Stimulated activated CD8-positive, alpha-beta memory T cell treated with anti-CD3 and anti-CD28 coated beads, Interleukin-4, amount 100 ng/mL, for 4 hours (primary cell): ENCODE measurements at places on chromosomes 11 and 22.

- no peak for DNase-seq
Observed at GRCh38 chr11:26247340-26247739, 84.6 kb upstream of the ANO3 start.

GRCh38 chr11:100574894-100575769, 112.0 kb upstream of the ARHGAP42 start:
- DNase-seq, result no peak

GRCh38 chr11:93689240-93689639, 27.8 kb downstream of the CEP295 start:
- DNase-seq, result no peak

DNA sequence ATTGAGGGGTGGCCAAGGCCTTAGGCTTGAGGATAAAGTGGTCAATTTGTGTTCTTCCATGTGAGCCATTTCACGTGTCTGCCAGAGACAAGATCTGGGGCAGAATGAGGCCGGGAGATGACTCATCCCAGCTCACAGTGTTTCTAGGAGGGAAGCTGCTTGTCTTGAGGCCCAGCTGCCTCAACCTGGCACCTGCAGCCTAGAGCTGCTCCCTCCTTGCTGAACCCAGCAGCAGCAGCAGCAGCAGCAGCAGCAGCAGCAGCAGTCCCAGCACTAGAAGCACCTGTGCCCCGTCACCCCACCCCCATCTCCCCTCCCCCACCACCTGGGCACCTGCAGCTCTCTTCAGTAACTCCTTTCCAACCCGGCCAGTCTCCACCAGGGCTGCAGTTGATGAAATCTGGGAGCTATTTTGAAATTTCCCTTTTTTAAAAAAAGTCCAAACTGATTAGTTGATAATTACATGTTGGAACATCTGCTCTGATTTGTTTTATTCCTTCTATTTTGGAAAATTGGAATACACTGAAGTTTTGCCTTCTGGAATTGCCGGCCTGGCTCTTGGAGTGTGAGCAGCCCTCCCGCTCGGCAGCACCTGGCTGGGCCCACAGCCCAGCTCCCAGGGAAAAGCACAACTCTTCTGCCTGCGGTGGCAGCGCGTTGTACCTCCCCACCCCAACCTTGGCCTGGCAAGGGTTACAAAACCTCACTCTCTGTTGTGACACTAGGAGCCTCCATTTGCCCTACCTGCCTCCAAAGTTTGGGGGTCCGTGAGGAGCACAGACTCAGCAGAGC, 143.5 kb downstream of the NXPE2 start:
- DNase-seq, result no peak

GRCh38 chr22:40015358-40015976, 20.7 kb downstream of the FAM83F start:
- DNase-seq, result no peak

DNA sequence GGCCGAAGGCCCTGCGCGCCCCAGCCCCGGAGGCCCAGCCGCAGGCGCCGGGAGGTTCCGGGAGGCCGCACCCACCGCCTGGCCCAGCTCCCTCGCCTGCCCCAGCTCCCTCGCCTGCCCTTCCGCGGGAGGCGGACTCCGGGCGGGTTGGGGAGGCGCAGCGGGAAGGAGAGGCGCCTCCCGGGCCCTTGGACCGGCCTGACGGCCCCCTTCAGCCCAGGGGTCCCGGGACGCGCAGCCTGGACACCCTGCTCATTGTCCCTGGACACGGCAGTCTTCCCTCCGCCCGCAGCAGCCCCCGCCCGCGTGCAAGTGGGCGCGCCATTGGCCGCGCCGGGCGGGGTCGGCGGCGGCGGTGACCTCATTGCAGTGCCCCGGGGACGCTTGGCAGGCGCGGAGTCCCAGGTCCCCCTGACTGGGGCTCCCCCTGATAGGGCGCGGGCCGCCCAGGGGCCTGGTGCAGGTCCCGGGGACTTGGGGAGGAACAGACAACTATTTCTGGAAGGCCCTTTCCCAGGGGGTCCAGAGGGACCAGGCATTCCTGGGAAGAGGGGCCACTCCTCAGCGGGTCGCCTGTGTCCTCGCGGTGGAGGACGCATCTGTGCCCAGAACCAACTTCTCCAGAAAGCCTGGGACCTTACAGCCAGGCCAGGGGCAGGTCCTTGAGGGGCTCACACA, 501 bp downstream of the CD151 start:
- no peak for DNase-seq

- DNase-seq, result no peak
Observed at GRCh38 chr11:98289617-98290263, 731.0 kb upstream of the CNTN5 start.

GRCh38 chr11:83927422-83927821, 641.3 kb upstream of the CCDC90B start:
- DNase-seq, result no peak

GRCh38 chr11:5929571-5930368, 12.3 kb upstream of the OR56A3 start:
- no peak for DNase-seq

- DNase-seq, result no peak
Observed at GRCh38 chr11:68213135-68213515, at the start of gene KMT5B. KMT5B (minus strand) TSS chr11:68213296; CDS start chr11:68190076, 23,220 bp downstream.

DNA sequence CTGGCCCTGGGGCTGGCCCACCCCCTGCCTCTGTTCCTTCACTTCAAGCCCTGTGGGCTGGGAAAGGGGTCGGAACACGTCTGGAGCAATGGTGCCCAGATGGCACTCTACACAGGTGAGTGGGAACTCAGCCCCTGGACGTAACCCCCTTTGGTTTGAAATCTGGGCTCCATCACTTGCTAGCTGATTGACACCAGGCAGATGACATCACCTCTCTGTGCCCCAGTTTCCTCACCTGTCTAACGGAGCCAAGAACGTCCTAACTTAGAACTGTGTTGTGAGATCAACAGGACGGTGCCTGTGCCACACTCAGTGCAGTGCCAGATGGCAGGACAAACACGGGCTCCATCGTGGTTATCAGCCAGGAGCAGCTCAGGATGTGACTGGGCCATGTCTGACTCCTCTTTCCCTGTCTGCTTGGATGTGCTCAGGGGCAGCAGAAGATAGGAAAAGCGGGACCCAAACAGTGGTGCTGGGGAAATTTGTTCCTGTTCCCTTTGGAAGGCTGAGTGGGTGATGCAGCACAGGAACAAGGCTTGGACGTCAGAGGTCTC, 24.4 kb downstream of the NPTXR start:
- DNase-seq, result no peak

DNA sequence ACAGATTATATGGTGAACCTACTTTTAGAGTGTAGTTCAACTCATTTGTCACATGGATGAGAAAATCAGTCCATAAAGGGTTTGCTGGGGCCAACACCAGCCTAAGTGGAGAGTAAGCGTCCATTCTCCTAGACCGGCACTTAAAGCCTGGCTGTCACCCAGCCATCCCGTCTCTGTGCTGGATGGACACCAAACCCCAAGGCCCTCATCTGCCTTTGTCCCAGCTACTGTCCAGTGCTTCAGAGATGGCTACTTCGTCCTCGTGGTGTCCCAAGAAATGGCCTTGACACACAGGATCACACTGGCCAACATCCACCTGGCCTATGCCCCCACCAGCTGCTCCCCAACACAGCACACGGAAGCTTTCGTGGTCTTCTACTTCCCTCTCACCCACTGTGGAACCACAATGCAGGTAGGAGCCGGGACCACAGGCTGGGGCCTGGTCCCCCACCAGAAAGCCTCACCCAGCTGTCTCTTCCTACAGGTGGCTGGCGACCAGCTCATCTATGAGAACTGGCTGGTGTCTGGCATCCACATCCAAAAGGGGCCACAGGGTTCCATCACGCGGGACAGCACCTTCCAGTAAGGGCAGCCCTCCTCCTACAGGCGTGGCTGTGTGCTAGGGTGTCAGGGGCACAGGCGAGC, 3.5 kb downstream of the ZP1 start:
- DNase-seq, result no peak

GRCh38 chr11:113134626-113135025, 173.4 kb downstream of the NCAM1 start:
- no peak for DNase-seq

GRCh38 chr22:29377979-29378378, 10.4 kb downstream of the AP1B1 start:
- DNase-seq, result no peak

- no peak for DNase-seq
Observed at GRCh38 chr11:130783323-130783722, 133.0 kb downstream of the SNX19 start.

DNA sequence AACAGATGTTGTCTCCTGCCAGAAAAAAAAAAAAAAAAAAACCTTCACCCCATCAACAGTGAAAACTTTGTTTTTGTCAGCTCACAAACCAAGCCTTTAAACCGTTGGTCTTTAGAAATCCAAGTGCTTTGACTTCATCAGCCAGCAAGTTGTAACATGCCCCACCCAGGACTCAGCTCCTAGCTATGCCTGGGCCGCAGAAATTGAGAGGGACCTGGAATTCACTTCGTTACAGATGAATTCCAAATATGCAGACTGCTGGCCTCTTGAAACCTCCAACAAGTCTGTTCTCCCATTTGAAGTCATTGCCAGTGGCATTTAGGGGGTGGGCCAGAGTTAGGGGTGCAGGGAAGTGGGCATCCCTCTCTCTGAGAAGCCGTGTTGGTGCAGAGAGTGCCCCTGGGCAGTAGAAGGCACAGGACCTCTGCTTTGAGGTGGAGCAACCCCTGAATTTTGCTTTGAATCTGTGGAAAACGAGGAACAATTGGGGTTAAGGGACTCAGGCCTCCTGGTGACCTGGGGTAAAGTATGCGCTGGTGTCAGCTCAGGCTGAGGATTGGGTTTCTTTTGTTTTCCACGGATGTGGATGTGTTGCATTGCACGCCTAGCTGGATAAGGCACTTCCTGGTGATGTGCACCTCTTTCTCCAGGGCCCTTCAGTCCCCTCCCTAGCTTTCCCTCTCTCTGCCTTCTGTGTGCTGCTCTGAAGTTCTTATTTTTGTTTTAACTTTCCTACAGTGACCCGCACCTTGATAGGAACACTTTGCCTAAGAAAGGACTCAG, 109.5 kb downstream of the DBX1 start:
- DNase-seq, result no peak
